ENCODE measurements at places on chromosomes 7 and 10. TPM values are rescaled to one million over a fixed set of nuclear protein-coding genes. Genes with fewer than 3 reads are reported as not detected.

DNA sequence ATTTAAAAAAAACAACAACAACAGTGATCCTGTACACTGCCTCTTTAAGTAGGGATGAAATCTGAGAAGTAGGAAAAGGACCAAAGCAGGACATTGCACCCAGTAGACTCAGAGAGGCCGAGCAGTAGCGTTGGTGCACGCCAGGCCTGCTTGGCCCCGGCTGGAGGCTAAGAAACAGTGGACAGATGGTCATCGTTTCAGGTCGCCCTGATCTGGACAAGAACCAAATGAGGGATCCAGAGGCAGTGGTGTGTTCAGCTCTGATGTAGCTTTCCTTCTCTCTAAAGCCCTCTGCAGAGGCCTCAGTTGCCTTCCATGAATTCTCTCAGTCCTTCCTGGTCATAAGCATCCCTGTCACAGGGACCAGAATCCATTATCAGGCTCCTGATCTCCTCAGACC, 142.2 kb upstream of the CDCA7L start:
- no peak for DNase-seq

DNA sequence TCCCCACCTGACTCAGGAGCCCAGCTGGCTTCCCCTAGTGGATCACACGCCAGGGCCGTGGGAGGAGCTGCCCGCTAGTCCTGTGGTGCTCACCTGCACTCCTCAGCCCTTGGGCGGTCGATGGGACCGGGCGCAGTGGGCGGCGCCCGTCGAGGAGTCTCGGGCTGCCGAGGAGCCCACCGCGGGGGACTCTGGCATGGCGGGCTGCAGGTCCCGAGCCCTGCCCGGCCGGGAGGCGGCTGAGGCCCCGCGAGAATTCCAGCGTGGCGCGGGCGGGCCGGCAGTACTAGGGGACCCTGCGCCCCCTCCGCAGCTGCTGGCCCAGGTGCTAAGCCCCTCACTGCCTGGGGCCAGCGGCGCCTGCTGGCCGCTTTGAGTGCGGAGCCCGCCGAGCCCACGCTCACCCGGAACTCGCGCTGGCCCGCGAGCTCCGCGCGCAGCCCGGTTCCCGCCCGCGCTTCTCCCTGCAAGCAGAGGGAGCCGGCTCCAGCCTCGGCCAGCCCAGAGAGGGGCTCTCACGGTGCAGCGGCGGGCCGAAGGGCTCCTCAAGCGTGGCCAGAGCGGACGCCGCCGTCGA, 367.9 kb downstream of the TYW1 start:
- DNase-seq: no peak

The TMEM196 gene
- total RNA-seq: not detected

GRCh38 chr7:26853788-26854393, 10.5 kb downstream of the SKAP2 start:
- DNase-seq: no peak

DNA sequence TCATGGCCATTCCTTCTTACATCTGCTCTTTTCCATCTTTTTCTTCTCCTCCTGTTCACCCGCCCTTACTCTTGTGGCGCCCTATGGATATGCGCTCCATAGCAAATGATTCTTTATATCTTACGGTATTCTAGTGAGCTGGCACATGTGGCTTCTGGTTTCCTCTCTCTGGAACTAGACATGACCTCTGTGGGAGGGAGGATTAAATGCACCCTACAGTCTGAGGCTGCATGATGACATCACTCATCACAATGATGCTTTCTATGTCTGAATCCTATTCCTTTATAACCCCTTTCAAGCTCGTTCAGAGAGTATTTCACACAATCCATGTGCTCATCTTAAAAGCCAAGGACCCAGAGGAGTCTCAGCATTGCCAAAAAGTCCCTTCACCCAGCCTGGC, 153.3 kb downstream of the EGFR start:
- no peak for DNase-seq

The OR2A42 gene
- total RNA-seq: 0.09 TPM

DNA sequence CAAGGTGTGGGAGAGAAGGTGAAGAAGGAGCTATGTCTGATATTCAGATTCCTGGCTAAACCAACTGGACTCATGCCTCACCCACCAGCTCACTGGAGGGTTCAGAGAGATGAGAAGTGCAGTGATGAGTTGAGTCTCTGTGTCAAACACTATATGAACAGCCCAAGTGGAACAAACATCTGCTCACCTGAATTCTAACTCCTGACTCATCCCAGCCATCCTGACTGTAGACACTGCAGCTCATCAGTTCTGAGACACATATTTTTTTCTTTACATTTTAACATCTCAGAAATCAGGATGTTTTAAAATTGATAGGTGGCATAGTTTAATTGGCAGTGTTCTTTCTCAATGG, 27.3 kb downstream of the GSDME start:
- no peak for DNase-seq

The CALHM1 gene
- not detected for total RNA-seq

- no peak for DNase-seq
Measured at GRCh38 chr7:30162133-30162532, 27.3 kb downstream of the MTURN start.

The DYDC1 gene
- not detected for total RNA-seq

- no peak for DNase-seq
Measured at GRCh38 chr7:103149808-103150180, 895 bp upstream of the NAPEPLD start.

The DPYSL4 gene
- total RNA-seq: 17.9 TPM

GRCh38 chr7:15104411-15105092, 202.0 kb upstream of the DGKB start:
- DNase-seq: no peak

DNA sequence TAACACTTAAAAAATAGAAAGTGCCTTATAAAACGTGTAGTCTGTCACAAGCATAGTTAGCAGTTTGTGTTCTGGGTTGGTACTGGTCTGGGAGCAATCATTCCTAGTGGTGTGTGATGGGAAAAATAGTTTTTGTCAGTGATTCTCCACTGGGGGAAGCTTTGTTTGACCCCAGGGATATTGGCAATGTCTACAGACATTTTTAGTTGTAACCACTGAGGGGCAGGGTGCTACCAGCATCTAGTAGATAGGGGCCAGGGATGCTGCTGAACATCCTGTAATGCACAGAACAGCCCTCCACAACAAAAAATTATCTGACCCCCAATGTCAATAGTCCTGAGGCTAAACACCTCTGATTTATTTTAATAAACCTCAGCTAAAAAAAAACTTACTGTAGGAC, 51.6 kb upstream of the CREB5 start:
- no peak for DNase-seq

DNA sequence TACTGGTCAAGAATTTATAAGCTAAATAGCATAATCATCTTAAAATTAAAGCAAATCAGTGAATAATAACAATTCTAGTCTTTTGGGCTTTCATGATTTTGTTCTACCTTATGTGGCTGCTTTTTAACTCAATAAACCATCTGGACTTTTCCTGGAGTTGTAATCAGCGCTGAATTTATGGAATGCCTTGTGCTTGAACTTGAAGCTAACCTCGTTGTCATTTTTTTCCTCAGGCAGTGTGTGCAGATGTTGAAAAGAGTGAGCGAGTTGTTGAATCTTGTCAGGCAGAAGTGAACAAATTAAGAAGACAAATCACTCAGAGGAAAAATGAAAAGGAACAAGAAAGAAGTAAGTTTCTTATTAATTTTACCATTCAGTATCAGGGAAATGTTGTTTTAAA, 29.5 kb downstream of the ABRAXAS2 start:
- DNase-seq: no peak

DNA sequence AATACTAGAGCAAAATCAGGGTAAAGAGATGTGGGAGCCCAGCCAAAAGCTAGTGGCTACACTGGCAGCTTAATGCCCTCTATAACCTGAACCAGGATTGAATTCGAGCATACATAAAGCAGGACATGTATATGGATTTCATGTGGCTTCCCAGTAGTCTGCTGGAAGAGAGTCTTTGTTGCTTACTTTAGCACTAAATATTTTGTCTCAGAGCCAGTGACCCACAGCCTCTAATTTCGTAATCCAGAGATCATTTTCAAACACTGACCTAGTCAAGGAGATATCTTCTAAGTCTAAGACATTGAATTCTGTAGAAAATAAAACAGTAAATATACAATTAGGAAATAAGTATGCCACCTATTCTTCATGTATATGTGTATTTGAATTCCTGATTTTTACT, 64.2 kb upstream of the GNAI1 start:
- DNase-seq: no peak

The ABCC2 gene
- 0.87 TPM for total RNA-seq
